ENCODE measurements at places on chromosomes 2 and 18.

GRCh38 chr2:102278720-102279390 is 32.5 kb upstream of the IL1RL1 start:
- DNase-seq = no peak

GRCh38 chr2:144390424-144391020 is 129.4 kb downstream of the ZEB2 start:
- DNase-seq = no peak

DNA sequence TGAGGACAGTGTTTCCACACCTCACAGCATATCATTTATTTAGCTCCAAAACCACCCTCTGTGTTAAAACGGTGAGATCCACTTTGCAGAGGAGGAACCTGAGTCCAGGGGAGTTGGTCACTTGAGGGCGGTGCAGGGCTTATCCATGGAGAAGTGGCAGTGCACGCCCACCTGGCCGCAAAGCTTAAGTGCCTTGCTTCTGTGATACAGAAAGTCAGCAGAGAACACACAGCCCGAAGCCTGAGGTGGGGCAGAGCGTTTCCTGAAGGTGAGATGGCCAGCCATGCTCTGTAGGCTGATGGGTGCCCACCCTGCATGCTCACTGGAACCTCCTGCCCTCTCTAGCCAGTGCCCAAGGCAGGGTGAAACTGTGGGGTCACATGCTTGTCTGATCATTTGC is 87.3 kb downstream of the SH3RF3 start:
- no peak for DNase-seq

- DNase-seq = no peak
These were observed 45.6 kb upstream of the ITGB6 start for GRCh38 chr2:160245614-160246155.

GRCh38 chr2:157732596-157732995 is 103.9 kb upstream of the ACVR1C start:
- DNase-seq = no peak

GRCh38 chr2:187034434-187034833 is 185.5 kb upstream of the ZSWIM2 start:
- no peak for DNase-seq

GRCh38 chr18:39199231-39199855 is 1633.7 kb upstream of the CELF4 start:
- DNase-seq = no peak

DNA sequence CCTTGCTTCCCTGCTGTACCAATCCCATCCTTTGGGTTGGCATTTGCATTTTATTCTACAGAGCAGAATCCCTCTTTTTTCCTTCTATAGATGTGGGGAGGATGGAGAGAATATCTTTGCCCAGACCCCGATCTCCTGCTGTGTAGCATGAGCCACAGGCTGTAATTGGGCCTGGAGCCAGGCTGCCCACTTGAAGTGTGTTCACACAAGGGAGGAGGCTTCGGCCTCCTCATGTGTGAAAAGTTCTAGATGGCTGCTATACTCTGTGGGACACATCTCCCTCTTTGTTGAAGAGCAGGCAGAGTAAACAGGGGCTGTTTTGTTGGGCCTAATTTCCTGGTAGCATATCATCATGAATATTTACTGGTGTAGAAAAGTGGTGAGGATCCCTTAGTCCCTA is 126.3 kb downstream of the XRCC5 start:
- no peak for DNase-seq

GRCh38 chr2:54206596-54206995 is 49.4 kb downstream of the TSPYL6 start:
- no peak for DNase-seq

DNA sequence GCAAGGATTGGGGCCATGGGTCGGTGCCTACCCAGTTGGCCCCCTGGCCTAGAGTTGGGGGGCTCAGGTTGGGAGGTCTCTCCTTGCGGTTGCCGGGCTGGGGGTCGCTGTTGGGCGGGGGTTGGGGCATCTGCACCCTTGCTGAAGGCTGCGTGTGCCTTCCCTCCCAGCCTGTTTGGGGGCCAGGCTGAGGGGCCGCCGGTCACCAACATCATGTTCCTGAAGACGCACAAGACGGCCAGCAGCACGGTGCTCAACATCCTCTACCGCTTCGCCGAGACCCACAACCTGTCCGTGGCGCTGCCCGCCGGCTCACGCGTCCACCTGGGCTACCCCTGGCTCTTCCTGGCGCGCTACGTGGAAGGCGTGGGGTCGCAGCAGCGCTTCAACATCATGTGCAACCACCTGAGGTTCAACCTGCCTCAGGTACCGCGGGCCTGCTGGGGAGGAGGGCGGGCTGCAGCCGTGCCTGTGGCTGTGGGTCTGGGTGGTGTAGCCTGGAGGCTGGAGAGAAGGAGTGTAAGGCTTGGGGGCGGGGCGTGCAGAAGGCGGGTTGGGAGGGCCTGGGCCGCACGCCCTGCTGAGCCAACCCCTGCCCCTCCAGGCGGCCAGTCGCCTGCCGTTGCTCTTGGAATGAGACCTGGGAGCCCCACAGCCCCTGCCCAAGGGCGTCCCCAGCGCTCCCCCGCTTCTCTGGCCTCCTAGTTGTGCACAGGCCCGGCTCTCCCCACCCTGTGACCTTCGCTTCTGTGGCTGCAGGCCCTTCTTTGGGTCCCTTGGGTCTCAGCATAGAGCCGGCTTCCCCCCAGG is 7.2 kb upstream of the NEU4 start:
- no peak for DNase-seq

- DNase-seq = no peak
These were observed 42.2 kb upstream of the SMAD7 start for GRCh38 chr18:48992791-48993555.

- DNase-seq = no peak
These were observed 122.5 kb downstream of the ASXL3 start for GRCh38 chr18:33700513-33700976.

- no peak for DNase-seq
These were observed 43.2 kb downstream of the MRPL33 start for GRCh38 chr2:27814758-27815157.

GRCh38 chr2:120298173-120298835 is 45.7 kb downstream of the RALB start:
- DNase-seq = no peak

DNA sequence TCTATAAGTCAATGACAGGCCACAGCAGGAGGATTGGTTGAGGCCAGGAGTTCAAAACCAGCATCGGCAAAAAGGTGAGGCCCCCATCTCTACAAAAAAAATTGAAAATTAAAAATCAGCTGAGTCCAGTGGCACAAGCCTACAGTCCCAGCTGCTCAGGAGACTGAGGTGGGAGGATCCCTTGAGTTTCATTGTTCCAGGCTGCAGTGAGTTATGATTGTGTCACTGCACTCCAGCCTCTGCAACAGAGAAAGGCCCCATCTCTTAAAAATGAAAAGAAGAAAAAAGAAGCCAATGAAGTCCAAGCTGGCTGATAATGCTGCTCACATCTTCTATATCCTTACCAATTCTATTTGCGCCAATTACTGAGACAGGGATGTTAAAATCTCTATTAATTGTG is 39.1 kb downstream of the MRPS5 start:
- DNase-seq = no peak

DNA sequence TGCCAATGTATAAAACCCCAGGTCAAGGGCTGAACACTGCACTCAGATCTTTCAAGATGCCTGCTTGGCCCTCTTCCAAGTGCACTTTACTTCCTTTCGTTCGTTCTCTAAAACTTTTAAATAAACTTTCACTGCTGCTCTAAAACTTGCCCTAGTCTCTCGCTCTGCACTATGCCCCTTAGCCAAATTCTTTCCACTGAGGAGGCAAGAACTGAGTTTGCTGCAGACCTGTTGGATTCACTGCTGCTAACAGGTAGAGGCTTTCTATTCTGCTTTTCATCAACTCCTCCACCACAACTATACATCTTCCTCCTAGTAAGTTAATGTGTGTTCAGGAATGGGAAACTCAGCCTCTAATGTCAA is 467.9 kb downstream of the MBD2 start:
- DNase-seq = no peak

DNA sequence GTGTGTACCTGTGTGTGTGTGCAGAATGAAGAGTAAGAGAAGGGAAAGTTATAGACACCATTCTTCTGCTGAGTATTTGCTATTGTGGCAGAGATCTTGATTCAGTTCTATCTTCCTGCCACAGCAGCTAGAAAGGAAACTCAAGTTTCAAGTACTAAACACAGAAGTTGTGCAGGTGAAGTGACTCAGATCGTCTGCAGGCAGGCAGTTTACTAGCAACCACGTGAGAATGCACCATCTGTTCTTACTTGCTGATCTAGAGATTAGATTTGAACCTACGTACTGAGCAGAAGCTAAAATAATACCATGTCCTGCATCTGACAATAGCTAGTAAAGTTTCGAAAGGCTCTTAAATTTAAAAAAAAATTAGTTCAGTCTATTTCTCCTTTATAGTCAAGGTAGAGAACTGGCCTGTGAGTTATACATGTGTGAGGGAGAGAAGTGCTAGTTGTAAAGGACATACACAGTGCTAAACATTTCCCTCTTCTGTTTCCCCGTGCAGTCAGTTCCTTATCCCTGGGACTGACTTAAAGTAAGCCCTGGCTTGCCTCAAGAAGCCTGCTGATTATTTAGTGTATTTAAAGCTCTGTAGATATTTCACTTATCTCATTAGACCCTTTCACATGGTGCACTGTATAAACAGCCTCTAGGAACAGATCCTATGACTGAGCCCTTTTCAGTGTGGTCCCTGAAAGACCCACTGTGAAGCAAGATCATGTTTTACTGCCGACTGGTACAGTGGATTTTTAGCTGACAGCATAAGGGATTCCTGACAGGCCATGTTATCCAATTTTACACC is 45.0 kb downstream of the SLC38A11 start:
- DNase-seq = peak; percentile 26

DNA sequence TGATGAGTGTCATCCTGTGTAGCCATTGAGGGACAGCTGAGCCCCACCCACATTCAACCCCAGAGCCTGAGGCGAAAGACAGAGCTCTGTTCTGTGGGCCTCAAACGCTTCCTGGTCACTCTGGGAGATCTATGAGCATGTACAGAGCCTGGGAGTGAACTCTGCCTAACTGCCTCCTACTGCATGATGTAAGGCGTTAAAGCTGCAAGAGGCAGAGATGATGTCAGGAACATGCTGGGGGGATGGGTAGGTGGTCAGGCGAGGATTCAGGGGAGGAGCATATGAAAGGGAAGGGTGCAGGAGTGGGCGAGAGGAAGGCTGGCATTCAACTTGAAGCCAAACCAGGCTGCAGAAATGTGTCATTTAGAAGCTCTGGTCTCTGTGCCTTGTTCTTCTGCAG is 181.0 kb downstream of the TFCP2L1 start:
- DNase-seq = no peak

DNA sequence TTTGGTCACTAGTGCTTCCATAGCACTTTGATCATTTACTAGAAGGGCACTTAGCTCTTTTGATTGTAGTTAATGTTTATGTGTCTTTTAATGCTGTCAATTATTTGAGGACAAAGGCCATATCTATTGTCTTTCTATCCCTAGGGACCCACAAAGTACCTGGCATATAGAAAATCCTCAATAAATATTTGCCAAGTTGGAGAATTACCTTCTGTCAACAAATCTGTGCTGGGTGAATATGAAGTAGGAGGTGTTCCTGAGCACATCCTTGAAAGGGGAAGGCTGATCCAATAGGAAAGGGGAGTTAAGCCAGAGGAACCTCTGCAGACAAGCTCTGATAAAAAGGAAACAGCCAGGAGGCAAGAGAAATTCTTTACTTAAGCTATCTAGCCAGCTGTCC is 8.2 kb downstream of the DPP4 start:
- DNase-seq = no peak

- no peak for DNase-seq
These were observed at the start of gene CAPN13 for GRCh38 chr2:30807249-30807648. TSS of gene CAPN13 (minus strand) at chr2:30807446. CDS start at chr2:30787325, 20,121 bp downstream.

DNA sequence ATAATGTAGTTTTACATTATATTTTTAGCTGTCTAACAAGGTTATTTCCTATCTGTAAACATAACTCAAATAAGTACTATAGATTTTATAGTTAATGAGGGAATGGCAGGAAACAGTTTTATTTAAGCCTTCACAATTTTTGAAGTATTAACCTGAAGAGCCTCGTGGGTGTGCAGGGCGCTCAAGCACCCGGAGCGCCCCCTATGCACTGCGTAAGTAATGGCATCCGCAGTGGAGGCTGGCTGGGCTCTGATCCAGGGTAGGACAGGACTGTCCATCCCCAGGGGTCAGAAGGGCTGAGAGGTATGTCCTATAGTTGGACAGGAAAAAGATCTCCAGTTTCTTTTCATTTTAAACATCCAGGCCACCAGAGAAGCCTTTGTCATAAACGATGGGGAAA is 8.2 kb upstream of the GBX2 start:
- no peak for DNase-seq

DNA sequence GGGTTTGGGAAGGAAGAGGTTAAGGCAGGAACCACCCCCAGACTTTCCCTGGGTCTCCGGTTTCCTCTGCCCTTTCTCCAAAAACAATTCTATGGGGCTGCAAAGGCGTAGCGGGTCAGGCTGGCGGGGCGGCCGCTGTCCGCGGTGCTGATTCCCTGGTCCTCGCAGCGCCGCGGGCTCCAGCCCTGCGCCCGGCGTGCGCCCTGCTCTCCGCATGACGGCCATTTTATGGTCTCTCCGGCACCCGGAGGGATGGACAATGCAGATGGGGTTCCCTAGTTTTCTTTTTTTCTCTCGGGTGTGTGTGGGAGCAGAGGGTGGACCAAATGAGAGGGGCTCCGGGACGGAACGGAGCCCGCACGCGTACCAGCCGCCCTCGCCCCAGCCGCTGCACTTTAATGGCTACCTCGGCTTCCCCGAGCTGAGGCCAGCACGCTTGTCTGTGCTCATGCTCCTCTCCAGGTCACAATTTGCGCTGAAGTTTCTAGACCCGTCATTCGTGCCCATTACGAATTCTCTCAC is 1.6 kb downstream of the ST8SIA3 start:
- peak; percentile 46 for DNase-seq

DNA sequence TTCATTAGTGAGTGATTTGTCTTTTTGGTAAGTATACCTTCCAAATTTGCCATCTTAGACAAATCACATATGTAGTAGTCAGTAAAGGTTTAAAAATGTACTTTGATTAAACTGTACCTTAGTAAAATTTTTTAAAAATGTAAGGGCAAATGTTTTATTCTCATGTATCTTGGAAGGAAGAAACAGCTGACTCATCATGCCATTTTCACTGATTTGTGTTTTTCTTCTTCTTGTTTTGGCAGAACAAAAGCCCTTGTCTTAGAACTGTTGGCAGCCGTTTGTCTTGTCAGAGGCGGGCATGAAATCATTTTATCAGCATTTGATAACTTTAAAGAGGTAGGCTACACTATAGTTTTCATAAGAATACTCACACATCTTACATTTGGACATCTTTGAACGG is 136.5 kb downstream of the PRPF40A start:
- no peak for DNase-seq

- no peak for DNase-seq
These were observed 24.3 kb downstream of the TMEM237 start for GRCh38 chr2:201618744-201619662.

GRCh38 chr2:233408366-233409285 is 54.3 kb downstream of the DGKD start:
- DNase-seq = peak; percentile 20

GRCh38 chr2:183868153-183868552 is 730.2 kb upstream of the ZNF804A start:
- no peak for DNase-seq

- no peak for DNase-seq
These were observed 80.4 kb downstream of the MC4R start for GRCh38 chr18:60292186-60292585.

Measured in activated naive CD4-positive, alpha-beta T cell treated with anti-CD3 and anti-CD28 coated beads, Interleukin-2, amount 10 ng/mL, durations not matched to agents 7 days and 5 days (primary cell).